ENCODE measurements at places on chromosomes 4 and X.
A peak's percentile ranks its signal among the peaks of the same experiment; 100 is the strongest.

GRCh38 chrX:79630033-79631009, 263.2 kb upstream of the ITM2A start:
- DNase-seq, result no peak

GRCh38 chrX:152897222-152898131, at the start of gene ZNF185:
TSS of gene ZNF185 (plus strand) at chrX:152898067. CDS start at chrX:152914490, 16,423 bp downstream.
- DNase-seq, result no peak

DNA sequence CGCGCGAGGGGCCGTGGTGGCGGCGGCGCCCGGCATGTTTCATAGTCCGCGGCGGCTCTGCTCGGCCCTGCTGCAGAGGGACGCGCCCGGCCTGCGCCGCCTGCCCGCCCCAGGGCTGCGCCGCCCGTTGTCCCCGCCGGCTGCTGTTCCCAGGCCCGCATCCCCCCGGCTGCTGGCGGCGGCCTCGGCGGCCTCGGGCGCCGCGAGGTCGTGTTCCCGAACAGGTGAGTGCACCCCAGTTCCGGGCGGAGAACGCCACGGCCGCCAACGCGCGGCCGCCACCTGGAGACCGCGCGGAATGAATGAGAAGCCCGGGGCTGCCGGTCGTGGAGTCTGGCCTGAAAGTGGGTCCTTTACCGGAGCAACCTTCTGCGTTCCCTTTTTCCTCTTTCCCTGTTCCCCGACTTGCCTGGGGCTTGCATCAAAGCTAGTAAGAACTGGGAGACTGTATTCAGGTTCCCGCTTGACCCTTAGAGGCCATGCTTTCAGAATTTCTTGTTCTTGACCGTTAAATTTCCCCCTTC, 429 bp downstream of the NOCT start:
- DNase-seq, result peak; percentile 30

GRCh38 chrX:109890910-109891502, 111.9 kb upstream of the TMEM164 start:
- peak; percentile 7 for DNase-seq

GRCh38 chr4:140243278-140243753, 89.3 kb upstream of the MAML3 start:
- DNase-seq, result no peak

GRCh38 chrX:2967998-2968909, 38.1 kb upstream of the ARSH start:
- DNase-seq, result no peak

DNA sequence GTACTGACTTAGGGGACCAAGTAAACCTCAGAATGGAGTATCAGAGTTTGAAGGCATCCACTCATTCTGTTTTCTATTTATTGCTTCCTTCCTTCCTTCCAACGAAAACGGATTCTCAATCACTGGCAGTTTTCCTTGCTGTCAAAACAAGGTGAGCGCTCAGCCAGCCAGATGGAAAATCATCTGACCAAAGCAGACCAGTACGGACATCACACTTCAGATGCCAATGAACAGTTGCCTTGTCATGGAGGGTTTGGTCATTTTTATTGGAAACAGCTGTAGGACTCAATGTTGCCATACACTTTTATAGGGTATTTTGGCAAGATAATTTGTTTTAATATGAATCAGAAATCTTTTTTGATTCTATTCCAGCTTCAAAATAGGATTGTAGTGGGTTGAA, 16.6 kb downstream of the GEMIN8 start:
- no peak for DNase-seq

DNA sequence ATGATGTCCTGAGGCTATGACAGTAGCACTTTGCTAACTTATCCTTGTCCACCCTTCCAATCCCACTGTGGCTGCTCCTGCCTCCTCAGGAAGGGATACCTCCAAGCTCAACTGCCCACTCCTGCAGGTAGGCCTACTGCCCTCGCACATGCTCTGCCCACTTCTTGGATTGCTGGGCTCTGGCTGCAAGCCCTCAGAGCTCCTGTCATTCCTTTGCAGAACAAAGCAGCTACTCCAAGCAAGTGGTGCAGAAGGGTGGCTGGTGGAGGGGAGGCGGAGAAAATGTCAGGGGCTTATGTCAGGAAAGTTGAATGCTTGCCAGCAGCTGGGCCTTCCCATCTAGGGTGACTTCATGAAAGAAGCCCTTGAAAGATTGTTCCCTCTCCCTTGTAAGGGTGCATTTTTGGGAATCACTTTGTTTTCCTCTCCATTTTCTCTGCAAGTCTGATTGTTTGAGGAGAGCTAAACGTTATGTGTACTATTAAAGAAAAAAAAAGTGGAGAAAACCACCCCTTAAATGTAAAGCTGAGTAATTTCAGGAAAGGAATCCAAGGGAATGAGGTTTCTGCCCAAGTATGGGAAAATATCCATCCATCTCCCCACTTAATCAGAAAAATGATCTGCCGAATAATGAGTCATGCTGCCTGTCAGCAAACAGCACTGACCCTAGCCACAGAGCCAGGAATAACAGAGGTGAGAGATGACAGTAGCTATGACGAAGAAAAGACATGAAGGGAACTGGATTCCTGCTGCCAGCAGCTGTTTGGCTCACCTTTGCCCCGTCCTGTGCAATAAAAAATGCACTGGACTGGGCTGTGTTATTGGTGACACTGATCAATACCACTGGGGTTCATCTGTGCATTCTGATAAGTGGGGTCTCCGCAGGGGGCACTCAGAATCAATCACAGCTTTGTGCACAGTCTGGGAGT, 102.0 kb downstream of the RTL5 start:
- no peak for DNase-seq

GRCh38 chr4:142550965-142551364, 295.1 kb downstream of the INPP4B start:
- no peak for DNase-seq

DNA sequence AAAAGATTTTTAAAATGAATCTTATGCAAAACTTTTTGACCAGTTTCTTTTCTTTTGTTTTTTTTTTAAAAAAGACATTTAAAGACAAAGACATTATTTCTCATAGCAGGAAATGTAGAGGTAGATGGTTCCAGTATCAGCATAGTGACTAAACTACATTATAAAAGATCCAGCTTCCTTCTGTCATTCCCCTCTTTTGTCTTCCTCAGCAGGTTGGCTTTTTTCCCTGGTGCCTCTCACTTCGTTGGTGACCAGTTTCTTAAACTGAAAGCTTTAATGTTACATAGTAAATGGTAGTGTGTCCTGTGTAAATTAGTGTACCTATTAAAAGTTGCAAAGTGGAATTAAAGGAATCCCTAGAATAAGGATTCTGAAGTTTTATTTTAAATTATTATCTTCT, 36.1 kb downstream of the DCK start:
- DNase-seq, result no peak

GRCh38 chr4:16646459-16646858, 252.0 kb downstream of the LDB2 start:
- DNase-seq, result no peak

DNA sequence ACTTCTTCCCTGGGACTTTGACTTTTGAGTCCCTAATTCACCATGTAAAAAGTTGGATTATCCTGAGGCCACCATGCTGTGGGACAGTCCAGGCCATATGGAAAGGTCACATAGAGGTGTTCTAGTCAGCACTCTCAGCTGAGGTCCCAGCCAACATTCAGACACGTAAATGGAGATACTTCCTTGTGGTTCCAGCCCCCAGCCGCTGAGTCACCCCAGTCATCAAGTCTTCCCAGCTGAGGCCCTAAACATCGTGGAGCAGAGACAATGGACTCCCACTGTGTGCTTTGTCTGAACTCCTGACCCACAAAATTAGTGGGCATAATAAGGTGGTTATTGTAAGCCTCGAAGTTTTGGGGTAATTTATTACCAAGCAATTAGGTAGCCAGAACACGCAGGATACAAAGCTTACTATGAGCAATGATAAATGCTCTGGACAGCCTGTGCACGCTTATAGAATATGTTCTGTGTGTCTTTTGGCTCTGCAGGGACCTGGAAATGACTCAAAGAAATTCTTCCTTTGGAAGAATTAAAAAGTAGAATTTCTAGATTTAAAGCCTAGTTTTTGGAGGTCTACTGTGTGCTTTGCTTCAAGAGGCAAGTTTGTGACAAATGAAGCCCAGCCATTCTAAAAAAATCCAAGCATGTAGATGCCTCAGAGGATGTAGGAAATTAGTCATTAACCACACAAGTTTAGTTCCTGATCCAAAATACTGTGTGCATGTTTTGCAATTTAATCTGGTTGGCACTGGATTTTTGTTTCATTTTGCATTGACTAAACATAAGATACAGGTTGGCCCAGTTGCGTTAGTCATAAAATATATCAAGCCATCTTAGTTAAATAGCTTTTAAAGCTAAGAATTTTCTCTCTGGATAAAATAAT, 33.2 kb upstream of the SLC9A7 start:
- no peak for DNase-seq

- no peak for DNase-seq
These were observed 28.5 kb upstream of the ANK2 start for GRCh38 chr4:113020966-113021365.

DNA sequence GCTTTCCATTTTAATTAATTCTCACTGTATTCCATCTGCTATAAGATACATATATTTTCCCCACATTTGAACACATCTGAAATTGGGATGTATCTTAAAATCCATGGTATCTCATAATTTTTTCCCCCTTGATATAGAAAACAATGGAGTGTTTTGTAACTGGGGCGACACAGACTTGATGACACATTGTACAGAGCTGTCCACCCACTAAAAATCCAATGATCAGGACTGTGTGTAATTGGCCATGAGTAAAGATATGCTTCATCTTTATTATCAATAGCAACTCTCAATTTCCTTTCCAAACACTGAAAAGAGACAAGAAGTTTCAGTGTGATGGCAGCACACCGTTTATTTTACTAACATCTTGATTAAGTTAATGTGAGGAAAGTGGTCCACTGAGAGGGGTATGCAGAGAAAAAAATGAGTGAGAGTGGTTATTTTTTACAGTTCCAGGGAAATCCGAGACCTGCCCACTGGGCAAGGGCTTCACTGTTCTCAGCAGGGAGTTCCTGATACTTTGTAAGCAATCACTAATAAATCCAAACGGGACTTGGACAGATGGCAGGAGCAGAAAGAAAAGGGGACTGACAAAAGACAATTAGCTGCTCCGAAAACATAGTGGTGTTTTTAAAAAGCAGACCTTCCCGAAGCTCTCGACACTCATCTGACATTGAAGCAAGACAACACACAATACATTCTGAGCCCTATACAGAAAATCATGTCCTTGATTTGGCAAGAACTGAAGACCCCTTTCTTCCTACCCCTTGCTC, 149.4 kb downstream of the TSPAN5 start:
- no peak for DNase-seq

DNA sequence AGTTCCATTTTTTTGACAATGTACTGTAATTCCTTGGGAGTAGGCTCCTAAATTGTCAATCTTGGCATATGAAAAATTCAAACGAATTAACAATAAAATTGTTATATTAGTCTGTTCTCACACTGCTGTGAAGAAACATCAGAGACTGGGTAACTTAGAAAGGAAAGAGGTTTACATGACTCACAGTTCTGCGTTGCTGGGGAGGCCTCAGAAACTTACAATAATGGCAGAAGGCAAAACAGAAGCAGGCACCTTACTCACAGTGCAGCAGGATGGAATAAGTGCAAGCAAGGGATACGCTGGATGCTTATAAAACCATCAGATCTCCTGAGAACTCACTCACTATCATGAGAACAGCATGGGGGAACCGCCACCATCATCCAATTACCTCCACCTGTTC, 246.4 kb upstream of the TRAM1L1 start:
- no peak for DNase-seq

GRCh38 chr4:4868758-4869723, 9.6 kb downstream of the MSX1 start:
- DNase-seq, result no peak

DNA sequence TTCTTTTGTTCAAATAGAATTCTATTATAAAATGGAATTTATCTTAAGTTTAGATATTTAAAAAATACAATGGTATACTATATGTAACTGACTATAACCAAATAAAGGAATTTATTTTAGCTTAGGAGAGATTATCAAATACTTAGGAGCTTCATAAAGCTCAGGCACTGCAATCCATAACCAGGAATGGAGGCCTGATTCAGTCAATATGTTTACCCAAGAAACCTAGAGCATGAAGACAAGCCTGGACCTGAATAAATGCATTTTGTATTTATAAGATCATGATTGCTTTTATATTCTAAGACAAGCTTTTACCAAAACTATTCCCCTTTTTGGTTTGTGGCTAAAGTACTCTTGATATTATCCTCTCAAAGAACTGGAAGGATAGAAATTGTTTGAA, 742.6 kb downstream of the FAT4 start:
- DNase-seq, result no peak

- no peak for DNase-seq
These were observed 44.5 kb upstream of the TRIM2 start for GRCh38 chr4:153159728-153160221.

DNA sequence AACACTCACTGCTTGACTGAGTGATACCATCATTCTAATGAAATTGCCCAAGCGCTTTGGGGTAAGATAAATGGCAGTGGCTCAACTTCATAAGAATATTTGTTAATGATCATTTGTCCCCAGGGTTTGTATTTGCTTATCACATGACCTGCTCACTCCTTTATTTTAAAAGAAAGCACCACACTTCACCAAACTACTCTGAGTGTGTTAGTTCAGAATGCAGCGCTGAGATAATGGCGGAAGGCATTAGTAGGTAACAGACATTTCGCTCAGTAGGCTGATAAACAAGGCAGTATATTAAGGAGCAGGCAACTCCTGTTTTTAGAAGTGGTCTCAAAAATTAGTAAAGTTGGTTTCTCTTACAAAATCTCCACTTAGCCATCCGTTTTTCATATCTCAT, 1.6 kb downstream of the SNX25 start:
- DNase-seq, result no peak

GRCh38 chr4:26081795-26082498, 167.9 kb downstream of the SMIM20 start:
- no peak for DNase-seq

- DNase-seq, result no peak
These were observed 6.3 kb upstream of the PPP2R2C start for GRCh38 chr4:6478546-6479220.

DNA sequence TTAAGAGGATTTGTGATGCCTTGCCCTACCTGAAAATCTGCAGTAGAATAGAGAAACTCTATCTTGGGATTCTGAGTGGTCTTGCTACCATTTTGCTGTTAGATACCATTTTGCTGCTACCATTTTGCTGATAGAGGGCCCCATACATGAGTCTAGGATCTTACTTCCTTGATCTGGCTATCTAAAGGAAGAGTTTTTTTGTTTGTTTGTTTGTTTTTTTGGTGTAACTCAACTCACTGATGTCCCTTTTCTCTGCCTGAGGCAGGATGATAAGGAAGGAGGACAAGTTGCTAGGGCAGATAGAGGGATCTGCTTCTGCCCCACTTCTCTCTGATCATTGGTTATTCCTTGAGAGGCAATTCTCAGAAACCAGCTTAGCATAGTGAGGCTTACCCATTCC, 31.0 kb downstream of the XK start:
- DNase-seq, result no peak

GRCh38 chrX:108438110-108438623, at the start of gene COL4A6:
TSS of gene COL4A6 (minus strand) at chrX:108438422. CDS start at chrX:108438196, 226 bp downstream.
- no peak for DNase-seq

Measured in activated CD4-positive, alpha-beta T cell treated with anti-CD3 and anti-CD28 coated beads, Interleukin-2, amount 50 U/mL, for 4 hours (primary cell).